T-helper 2 cell treated with Interferon-gamma antibody and Interleukin-4, amounts not matched to agents 5 μg/mL and 100 μg/mL, for 36 hours (primary cell): ENCODE measurements at places on chromosomes 16 and 17.

- no peaks in the 10 kb centered on the region for H3K4me1 ChIP-seq
- H3K36me3 ChIP-seq: no peaks in the 10 kb centered on the region
- no peak for DNase-seq
- H3K4me3 ChIP-seq: no peak overlapping the region
Observed at GRCh38 chr16:71520550-71520949, 5.7 kb upstream of the CHST4 start.

DNA sequence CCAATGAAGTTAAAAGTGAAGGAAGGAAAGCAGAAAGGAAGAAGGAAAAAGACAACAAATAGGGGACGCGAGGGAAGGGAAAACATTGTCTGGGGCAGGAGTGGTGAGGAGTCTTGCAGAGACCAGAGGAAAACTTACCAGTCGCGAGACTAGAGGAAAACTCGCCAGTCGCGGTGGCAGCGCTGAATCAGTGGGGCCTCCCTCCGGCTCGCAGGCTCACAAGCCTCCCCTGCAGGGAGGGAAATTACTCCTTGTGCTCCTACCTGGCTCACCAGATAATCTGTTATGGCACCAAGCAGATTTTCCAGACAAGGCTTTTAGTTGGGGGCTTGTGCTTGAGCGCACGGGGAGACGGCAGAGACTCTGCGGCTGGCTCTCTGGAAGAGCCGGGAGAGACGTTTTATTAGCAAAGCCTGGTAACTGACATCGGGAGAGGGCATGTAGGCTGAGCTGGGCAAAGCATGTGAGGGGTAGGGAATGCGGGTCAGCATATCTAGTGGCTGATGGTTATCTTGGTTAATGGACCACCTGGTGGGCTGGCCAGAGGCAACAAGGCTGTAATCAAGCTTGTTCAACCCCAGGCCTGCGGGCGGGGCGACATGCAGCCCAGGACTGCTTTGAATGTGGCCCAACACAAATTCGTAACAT lies 37.1 kb downstream of the LCMT1 start:
- no peaks in the 10 kb centered on the region for H3K27me3 ChIP-seq
- no peak overlapping the region for H3K4me3 ChIP-seq
- no peak for DNase-seq
- H3K4me1 ChIP-seq: no peaks in the 10 kb centered on the region
- H3K27ac ChIP-seq: no peak overlapping the region

GRCh38 chr17:15742051-15742795 lies 10.1 kb downstream of the TBC1D26 start:
- no peak overlapping the region for H3K27ac ChIP-seq
- DNase-seq: no peak
- H3K4me3 ChIP-seq: no peak overlapping the region
- peaks cover 10% of the 10 kb centered on the region for H3K27me3 ChIP-seq

DNA sequence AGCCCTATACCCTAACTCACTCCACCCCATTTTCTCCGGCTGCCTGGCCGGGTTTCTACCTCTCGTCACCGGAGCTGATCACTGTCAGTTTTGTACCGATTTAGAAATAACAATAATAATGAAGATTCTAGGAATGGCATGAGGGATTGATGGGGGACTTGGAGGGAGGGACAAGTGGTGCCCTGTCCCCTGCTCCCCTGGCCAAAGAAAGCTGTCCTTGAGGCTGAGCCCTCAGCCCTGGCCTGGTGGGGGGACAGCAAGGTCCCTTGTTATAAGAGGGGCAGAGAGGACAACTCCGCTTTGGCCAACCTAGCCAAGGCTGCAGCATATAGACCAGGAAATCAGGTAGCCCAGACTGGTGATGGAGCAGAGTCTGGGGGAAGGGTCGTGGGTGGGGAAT lies 10.5 kb downstream of the GAS2L2 start:
- DNase-seq: no peak
- H3K4me3 ChIP-seq: no peak overlapping the region
- peaks cover 2% of the 10 kb centered on the region for H3K4me1 ChIP-seq
- H3K27me3 ChIP-seq: peaks cover 45% of the 10 kb centered on the region

DNA sequence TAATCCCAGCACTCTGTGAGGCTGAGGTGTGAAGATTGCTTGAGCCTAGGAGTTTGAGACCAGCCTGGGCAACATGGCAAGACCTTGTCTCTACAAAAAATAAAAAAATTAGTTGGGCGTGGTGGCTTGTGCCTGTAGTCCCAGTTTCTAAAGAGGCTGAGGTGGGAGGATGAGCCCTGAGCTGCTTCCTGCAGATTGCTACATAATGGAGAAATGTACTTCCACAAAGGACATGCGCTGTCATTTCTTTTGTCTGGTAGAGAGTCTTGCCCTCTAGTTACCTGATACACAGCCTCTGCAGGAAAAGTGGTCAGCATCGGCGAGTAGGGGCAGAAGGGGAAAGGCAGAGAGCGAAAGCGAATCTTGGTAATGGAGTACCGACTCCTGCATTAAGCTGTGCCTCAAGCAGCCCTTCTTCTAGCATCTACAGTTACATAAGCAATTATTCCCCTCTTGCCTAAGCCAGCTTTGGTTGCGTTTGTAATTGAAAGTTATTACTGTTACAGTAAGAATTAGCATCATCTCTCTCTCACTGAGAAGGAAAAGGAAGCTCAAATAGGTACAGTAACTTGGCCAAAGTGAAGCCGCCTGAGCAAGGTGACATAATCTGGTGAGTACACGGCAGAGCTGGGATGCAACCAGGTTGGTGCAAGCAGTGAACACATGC lies 18.5 kb upstream of the GGA2 start:
- H3K27me3 ChIP-seq: no peaks in the 10 kb centered on the region
- no peak overlapping the region for H3K4me3 ChIP-seq
- H3K27ac ChIP-seq: no peak overlapping the region
- H3K36me3 ChIP-seq: peaks cover 19% of the 10 kb centered on the region
- DNase-seq: no peak

GRCh38 chr17:79749156-79749815 lies 18.5 kb downstream of the ENPP7 start:
- no peaks in the 10 kb centered on the region for H3K36me3 ChIP-seq
- H3K27ac ChIP-seq: no peak overlapping the region
- H3K4me3 ChIP-seq: no peak overlapping the region
- peaks cover 12% of the 10 kb centered on the region for H3K4me1 ChIP-seq
- H3K27me3 ChIP-seq: peaks cover 50% of the 10 kb centered on the region

DNA sequence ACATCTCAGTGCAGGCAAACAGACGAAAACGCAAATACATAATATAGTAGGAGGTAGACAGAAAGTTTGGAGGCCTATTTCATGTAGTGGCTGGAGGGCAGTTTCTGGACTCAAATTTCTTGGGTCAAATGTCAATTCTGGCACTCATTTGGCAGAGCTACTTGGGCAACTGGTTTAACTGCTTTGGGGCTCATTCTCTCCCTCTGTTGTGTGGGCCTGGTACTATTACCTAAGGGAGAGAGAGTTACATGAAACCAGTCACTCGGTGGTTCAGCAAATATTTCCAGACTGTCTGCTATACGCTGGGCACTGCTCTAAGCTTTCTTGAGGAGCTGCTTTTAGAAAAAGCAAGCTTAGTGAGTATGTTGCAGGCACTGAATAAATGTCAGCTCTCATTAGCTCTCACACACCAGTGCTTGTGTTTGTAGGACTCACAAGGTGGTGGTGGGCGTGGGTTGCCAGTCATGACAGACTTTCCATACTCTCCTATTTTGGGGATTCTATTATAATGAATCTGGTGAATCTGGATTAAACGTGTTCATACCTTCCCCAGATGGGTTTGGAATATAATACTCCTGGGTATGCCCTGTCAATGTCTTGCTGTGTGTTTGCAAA lies 1.8 kb upstream of the SHISA9 start:
- no peak for DNase-seq
- no peaks in the 10 kb centered on the region for H3K36me3 ChIP-seq
- no peak overlapping the region for H3K4me3 ChIP-seq
